ENCODE measurements at places on chromosomes 16 and 17.

DNA sequence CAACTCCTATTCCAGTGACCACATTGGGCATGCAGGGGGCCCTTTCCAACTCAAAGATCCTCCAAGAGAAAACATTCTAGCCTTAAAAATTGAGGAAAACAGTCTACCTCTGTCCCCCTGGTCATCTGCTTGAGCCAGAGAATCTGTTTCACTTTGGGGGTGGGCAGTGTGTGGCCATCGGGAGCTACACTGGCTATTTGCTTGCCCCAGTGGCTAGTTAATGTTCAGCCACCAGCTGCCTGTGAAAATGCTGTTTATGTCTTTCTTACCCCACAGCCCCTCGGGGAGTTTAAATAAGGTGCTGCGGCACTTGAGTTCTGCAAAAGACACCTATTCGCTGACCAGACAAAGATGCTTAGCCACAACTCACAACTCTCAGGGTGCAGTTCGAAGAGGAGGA lies 43.4 kb downstream of the GNAO1 start:
- DNase-seq = no peak

- DNase-seq = no peak
These were observed 16.6 kb downstream of the CACNA1H start for GRCh38 chr16:1169285-1170075.

GRCh38 chr17:43817826-43818225 lies 15.1 kb downstream of the MPP3 start:
- no peak for DNase-seq

DNA sequence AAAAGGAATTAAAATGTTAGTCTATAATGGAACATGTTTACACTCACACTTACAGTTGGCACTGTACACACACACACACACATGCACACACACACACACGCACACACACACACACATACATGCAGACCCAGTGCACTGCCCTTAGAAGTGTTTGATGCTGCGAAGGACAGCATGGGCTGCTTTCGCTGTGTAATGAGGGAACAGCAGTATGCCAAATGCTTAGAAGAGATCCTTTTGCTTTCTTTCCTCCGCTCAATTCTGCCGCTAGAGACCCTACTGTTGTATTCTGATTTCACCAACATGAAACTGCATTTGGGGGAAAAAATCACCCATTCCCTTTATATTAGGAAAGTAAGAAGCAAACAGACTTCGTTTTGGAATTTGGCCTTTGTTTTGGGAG lies 217.9 kb downstream of the ENGASE start:
- DNase-seq = no peak

- no peak for DNase-seq
These were observed 48.0 kb upstream of the METRNL start for GRCh38 chr17:83031321-83031945.

DNA sequence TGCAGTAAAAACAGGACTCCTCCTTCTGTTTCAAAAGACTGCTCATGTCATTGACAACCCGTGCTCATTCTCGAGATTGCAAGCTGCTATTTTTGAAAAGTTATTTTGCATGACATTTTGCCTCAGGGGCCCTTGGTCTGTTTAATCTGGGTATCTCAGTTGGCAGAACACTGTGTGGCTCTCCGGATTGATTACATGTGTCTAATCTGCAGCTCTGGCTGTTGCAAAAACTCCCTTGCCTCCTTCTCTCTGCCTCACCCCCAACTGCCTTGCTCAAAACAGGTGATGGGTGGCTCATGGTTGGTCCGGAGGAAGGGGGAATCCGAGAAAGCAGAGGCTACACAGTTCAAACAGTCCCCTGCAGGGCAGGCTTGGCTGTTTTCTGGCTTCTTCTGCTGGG lies 25.3 kb downstream of the GINS3 start:
- no peak for DNase-seq

DNA sequence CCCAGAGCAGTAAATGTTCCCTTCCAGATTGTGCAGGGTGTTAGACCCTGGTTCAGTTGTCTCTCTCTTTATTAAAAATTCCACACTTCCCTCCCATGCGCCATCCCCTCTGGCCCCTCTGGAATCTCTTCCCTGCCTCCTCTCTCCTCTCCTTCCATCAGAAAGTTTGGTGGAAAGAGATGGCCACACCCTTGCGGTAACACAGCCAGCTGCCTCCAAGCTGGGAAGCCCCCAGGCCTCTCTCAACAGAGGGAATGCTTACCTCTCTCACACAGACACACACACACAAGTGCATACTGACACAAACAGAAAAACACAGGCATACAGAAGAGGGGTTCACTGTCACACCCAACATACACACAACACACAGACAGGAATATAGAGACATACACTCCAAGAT lies 220.5 kb downstream of the C16orf78 start:
- no peak for DNase-seq

GRCh38 chr16:84888450-84888849 lies 68.7 kb downstream of the CRISPLD2 start:
- DNase-seq = no peak

- DNase-seq = no peak
These were observed 6.7 kb downstream of the CLEC16A start for GRCh38 chr16:10951026-10951425.
